ENCODE measurements at places on chromosomes 5 and 9. TPM values are rescaled to one million over a fixed set of nuclear protein-coding genes. Genes with fewer than 3 reads are reported as not detected.

Gene SVEP1
- 6.5 TPM for total RNA-seq

DNA sequence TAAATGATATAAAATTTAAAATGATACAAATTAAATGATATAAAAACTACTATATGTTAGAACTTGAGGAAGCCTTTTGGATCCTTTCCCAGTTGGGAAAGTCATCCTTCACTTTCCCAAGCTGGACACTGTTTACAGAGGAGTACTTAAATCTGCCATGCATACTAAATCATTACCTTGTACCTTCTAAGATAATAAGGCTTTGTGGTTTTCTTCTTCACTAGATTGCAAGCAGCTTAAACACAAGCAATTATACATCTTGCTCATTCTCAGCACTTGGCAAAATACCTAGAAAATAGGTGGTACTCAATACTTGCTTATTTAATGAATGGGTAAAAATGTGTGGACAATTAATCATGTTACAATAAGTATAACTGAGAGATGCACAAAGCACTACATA lies 666.8 kb downstream of the PTPRD start:
- no peak for DNase-seq

DNA sequence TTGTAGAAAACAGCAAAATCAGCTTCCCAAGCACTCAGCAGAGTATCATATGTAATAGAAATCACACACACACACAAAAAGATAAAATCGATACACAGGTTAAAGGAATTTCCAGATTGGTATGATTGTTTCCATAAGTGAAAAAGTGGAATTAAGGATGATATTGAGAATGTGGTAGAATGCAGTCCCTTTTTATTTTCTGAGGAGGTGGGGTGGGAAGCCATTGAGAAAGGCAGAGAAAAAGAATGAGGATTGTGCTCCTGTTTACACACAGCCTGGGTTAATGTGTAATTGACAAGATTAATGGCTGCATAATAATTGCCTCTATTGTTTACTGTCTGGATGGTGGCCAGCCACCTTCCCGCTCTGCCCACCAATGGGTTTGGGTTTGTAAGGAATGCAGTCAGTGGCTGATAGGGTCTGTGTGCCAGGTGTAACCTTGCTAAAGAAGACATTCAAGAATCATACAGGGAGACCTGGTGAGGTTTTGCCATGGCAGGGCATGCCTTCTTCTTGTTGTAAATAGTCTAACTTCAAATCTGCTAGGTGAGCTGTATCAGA lies 177.2 kb upstream of the MAP3K1 start:
- no peak for DNase-seq

DNA sequence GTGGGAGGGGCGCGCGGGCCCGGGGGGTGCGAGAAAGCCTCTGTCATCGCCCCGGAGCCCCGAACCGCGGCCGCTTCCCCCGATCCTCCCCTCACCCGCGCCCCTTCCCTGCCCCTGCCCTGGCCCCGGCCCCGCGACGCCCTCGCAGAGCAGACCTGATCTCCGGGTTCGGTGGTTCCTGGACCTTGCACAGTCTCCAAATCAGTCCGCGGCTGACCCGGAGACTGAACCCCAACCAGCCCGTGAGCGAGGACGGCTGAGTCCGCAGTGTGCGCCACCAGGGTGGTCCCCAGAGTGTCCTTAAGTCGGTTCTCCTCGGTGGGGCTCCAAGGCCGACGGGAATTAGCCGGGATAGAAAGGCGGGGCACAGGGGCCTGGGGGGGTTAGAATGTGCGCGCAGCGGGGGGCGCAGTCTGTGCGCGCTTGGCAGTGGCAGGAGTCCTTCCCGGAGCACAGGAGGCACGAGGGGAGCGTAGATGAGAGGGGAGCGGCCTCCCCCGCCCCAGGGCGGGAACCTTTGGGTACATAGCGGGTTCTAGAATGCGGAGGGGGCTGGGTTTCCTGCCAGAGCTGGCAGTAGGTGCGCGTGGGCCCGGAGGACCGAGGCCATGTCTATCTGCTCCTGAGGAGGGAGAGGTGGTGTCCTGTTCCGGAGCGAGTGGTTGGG lies 779 bp downstream of the PKN3 start:
- DNase-seq = peak; percentile 35

Gene FBP2
- not detected for total RNA-seq

Gene PLPPR1
- total RNA-seq = 0.73 TPM

Gene CCL27
- not detected for total RNA-seq

DNA sequence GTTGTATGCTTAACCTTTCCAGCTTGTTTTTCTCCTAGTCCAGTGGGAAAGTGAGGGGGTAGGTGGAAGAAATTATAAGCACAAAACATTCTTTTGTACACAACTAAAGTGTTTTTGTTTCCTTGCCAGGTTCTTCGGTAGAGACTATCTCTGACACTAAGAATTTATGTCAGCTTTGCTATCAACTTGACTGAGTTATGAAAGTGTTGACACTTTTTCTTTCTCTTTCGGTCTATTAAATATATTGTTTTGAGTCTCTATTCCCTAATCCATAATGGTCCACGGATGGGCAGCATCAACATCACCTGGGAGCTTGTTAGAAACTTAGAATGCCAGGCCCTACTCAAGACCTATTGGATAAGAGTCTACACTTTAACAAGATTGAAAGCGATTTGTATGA lies 195.0 kb upstream of the ATP10B start:
- no peak for DNase-seq

Gene SAXO1
- total RNA-seq = not detected

DNA sequence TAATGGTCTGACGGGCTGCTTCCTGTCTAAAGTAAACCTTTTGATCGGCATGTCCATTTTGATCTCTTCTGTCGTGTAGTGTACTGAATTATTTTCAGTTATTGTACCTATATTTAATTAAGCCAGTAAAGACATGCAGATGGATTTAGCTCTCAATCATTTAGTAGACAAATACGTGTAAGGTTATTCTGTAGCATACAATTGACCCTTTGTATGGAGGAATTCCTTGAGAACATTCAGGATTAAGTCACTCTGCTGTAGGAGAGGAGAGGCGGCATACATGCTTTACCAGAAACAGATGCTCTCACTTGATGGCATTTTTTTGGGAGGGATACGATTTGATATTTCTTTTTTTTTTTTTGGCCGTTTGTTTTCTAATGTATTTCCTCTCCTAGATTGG lies 141.0 kb downstream of the PBX3 start:
- DNase-seq = no peak

DNA sequence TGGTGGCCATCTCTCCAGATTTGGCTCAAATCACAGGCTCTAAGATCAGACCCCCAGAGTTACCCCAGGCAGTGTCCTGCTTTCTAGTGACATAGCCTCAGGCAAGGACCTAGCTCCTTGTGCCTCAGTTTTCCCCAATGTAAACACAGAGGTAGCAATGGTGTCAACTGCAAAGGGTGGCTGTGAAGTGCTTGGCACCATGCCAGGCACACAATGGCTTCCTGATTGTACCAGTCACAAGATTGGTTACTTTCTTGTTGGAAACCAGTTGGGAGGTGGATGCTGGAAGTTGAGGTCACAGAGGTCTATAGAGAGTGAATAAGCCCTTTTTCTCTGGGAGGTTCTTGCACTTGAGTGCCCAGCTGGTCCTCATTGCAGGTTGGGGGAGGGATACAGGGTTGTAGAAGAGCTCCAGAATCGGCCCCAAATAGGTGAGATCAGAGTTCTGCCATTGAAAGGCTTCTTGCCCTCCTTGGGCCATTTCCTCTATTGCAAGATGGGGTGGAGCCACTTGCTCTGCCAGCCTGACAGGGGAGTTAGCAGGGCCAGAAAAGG lies 2.3 kb downstream of the STKLD1 start:
- DNase-seq = no peak

Gene FAM81B
- not detected for total RNA-seq

- DNase-seq = peak; percentile 89
Observed at GRCh38 chr9:121743441-121744001, 92.1 kb downstream of the DAB2IP start.

- peak; percentile 50 for DNase-seq
Observed at GRCh38 chr5:95644351-95645042, 2.1 kb upstream of the RFESD start.

- DNase-seq = no peak
Observed at GRCh38 chr5:134178096-134178419, 1.3 kb upstream of the SKP1 start.

DNA sequence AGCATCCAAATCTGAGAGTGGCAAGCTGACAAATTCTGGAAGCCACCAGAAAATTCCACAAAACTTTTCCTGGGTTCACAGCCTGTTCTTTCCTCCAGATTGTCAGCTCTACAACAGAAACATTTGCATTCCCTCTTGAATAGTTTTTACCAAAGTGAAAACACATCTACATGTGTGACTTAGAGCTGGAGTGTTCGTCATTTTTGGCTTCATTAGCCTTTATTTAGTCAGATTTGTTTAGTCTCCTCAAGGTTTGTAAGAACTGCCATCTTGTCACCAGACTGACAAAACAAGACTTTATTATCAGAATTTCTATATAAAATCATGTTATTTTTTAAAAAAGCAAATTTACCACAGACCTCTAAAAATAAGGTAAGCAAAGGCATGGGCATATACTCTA lies 347.3 kb downstream of the TRIM36 start:
- DNase-seq = no peak

DNA sequence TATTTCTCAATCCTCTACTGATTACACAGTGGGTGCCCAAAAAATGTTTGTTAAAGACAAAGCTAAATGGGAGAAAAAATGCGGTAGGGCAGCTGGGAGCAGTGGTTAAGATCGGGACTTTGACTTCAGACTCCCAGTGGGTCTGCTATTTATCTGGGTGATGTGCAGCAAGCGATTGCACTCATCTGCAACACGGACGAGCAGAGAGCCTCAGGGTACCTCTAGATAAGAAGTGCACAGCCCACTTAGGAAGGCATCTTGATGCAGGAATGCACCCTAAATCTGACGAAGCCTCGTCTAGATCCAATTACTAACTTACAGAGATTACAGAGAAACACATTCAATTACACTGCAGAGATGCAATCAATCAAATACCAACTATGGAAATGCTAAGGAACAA lies 4.0 kb downstream of the MAPK9 start:
- no peak for DNase-seq

DNA sequence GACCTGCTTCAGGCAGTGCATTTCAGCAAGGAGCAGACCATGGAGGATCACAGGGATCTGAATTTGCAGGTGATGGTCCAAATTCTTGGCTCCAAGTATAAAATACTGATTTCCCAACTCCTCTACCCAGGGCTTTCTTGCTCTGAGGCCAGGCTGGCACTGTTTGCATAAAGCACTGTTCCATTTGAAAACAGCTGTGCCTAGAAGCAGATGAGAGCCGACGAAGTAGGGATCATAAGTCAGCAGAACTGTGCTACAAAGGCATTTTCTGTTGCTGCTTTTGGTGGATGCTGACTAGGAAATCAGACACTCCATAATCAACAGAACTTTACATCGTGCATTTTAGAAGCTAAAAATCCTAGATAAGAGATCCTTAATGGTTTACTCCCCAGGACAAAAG lies 126.4 kb downstream of the MAT2B start:
- DNase-seq = no peak

Gene TMEM174
- not detected for total RNA-seq

DNA sequence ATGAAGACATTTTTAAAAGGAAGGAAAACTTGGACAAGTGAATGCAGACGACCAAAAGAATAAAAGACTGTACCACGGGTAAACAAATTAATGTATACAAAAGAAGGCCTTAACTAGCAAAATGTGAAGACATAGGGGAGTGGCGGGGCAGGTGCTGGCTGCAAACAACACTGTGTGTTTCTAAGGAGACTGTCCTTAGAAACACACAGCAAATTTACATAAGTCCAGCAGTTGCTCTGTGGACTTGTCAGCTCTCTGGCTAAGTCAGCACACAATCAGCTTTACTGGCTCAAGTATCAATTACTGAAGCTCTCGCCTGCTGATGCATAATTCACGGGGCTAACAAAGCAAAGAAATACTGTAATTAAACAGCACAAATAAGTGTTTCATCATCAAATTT lies 24.8 kb downstream of the PTBP3 start:
- no peak for DNase-seq

GRCh38 chr5:77843570-77844372 lies 67.6 kb upstream of the TBCA start:
- DNase-seq = no peak

Gene IGIP
- total RNA-seq = 9.3 TPM

Gene IQGAP2
- 123 TPM for total RNA-seq

DNA sequence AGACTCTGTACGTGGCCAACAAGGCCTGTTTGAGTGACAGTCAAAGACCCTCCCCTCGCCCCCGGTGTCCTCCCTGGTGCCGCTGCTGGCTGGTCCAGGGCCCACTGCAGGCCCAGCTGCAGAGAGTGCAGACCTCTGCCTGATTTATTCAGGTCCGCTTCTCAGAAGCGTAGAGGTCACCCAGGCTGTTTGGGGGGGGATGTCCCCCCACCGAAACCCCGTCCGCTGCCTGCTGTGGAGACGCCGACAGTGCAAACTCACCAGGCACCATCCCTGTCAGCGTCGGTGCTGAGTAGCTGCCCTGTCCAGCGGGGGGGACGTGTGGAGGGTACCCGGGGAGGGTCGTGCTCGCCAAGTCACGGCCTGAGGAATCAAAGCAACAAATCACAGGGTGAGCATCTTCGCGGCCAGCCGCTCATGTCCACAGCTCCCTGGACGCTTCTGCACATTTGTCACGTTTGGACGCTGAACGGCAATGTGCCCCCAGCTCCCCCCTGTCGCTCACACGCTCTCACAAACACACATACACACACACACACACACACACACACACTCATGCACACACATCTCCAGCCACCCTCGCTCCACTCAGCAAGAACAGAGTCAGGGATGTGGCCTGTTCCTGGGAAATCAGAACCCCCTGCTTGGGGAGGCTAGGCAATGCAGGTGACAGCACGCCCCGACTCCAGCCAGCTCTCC lies 152.2 kb downstream of the PAX5 start:
- DNase-seq = no peak

- no peak for DNase-seq
Observed at GRCh38 chr5:172911628-172911880, 47.7 kb upstream of the RPL26L1 start.
